ENCODE measurements at places on chromosomes 3 and 15. TPM values are rescaled to one million over a fixed set of nuclear protein-coding genes. Genes with fewer than 3 reads are reported as not detected.

Gene DIS3L
- 12.9 TPM for total RNA-seq

Gene ZCWPW2
- total RNA-seq = 1.3 TPM

Gene BAHD1
- total RNA-seq = 18.5 TPM

GRCh38 chr3:23241256-23241655 lies 38.1 kb downstream of the UBE2E2 start:
- no peak for DNase-seq

GRCh38 chr3:170075441-170076091 lies 37.8 kb downstream of the GPR160 start:
- no peak for DNase-seq

DNA sequence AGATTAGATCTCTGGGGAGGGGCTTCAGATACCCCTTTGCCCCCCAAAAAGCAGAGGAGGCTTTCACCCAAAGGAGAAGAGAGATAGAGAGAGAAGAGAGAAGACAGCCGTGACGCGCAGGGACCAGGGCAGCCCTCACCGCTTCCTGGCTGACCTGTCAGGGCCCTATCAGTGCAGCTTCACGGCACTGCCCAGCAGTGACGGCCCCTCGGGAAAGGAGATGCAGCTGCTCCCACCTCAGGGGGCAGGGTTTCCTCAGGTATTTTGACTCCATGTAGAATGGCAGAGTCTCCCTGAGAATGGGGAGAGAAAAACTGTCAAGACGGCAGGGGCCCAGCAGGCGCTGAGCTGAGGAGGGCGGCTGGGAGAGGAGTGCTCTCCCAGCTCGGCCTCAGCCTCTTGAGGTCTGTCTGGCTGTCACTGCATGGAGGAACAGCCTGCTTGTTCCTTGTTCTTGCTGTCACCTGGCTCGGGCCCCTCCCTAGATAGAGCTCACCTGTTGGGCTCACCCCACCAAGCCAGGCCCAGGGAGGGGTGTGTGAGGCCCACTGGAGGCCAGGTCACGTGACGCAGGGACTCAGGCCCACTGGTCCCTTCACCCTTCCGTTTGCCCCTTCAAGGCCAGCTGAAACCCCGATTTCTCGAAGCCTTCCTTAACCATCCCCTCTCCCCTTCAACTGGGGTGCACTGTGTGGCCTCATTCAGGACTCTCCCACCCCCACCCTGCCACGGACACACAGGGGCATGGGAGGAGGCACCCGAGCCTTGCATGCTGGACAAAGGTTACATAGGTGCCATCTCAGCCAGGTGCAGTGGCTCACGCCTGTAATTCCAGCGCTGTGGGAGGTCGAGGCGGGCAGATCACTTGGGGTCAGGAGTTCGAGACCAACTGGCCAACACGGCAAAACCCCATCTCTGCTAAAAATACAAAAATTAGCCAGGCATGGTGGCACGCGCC lies 28.2 kb downstream of the LOXL1 start:
- DNase-seq = no peak

DNA sequence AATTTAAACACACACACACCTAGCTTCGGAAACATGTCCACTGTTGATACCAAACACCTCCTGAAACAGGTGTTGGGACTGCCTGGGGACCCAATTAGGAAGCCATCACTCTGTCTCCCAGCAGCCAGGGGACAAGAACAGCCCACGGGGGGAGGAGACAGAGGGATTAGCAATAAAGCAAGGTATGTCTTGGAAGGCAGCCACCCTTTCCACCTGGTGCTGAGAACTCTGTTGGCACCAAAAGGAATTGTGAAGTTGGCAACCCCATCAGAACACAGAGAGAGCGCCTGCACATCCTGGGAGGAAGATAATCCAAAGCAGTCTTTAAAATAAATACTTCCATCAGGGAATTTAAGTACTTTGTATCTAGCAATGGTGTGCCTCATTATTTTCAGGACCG lies 111.0 kb downstream of the ADAMTS17 start:
- DNase-seq = no peak

Measured in lower leg skin (tissue), 4 donors.